Ascending aorta (tissue), 2 donors: ENCODE measurements at places on chromosomes 3 and 15.

- H3K4me3 ChIP-seq: no peak overlapping the region
- H3K36me3 ChIP-seq: no peaks in the 10 kb centered on the region
- peak overlapping the region; percentile 74 for H3K27ac ChIP-seq
- no peaks in the 10 kb centered on the region for H3K4me1 ChIP-seq
- DNase-seq: no peak
Measured at GRCh38 chr3:99881121-99881524, 63.5 kb downstream of the CMSS1 start.

- no peaks in the 10 kb centered on the region for H3K27me3 ChIP-seq
- H3K4me1 ChIP-seq: no peaks in the 10 kb centered on the region
- H3K36me3 ChIP-seq: no peaks in the 10 kb centered on the region
- DNase-seq: no peak
- no peak overlapping the region for H3K27ac ChIP-seq
Measured at GRCh38 chr3:7543294-7543880, 682.5 kb downstream of the GRM7 start.

DNA sequence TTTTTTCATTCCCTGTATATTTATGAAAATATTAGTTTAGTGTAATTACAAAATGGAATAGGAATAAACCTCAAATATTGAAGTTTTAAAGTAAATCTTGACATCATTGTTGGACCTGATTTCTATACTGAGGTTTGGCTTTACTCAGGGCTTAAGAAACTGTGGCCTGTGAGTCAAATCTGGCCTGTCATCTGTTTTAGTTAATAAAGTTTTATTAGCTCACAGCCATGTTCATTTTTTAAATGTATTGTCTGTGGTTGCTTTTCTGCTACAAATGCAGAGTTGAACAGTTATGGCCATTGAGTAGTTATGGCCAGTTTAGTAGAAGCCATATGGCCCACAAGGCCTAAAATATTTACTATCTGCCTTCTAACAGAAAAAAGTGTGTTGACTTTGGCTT is 80.7 kb downstream of the DIPK2A start:
- no peaks in the 10 kb centered on the region for H3K36me3 ChIP-seq
- no peak overlapping the region for H3K4me3 ChIP-seq
- no peaks in the 10 kb centered on the region for H3K4me1 ChIP-seq
- DNase-seq: no peak

DNA sequence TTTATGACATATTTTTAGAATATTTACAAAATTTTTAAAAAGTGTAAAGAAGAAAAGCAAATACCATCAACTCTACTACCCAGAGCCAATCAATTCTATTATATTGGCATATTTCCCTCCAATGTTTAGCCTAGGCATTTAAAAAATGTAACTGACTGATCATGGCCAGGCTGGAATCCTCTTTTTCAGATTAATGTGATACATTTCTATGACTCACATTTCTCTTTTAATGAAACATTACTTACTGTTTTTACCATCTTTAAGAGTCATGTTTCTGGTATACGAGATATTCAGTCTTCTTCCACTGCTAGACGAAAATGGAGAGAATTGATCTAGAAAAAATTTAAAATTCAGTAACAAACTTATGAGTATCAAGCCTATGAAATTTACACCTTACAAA is 53.4 kb upstream of the DCUN1D1 start:
- H3K27ac ChIP-seq: no peak overlapping the region
- H3K4me1 ChIP-seq: no peaks in the 10 kb centered on the region
- no peak overlapping the region for H3K4me3 ChIP-seq
- no peak for DNase-seq
